Activated naive CD4-positive, alpha-beta T cell treated with Interleukin-2 at 50 U/mL for 16 hours (primary cell): ENCODE measurements at places on chromosomes 5 and 9.

DNA sequence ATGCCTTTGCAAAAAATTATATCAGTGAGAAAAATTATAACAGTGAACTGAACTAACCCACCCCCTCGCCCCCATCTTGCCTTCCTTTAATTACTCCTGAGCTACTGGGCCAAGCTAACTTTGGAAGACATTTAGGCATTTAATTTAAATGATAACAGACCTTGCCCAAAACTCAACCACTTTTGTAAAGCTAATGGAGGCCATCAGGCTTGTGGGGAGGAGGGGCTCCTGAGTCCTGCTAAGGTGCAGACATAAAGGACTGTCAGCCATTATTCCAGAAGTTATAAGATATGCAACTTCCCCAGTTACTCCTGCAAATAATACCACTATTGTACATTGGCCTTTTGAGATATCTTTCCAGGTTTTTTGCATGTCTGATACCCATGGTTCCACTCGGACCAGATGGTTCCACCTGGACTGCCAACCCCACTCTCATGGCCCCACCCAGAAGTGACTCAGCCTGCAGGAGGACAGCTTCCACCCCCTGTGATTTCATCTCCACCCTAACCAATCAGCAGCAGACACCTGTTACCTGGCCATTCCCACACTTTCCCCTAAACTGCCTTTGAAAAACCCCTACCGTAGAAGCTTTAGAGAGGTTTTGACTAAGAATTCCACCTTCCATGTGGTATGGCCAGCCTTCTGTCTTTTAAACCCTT lies 805.4 kb upstream of the CDH6 start:
- DNase-seq: no peak

GRCh38 chr5:39092581-39093351 lies 18.6 kb upstream of the RICTOR start:
- DNase-seq: no peak

DNA sequence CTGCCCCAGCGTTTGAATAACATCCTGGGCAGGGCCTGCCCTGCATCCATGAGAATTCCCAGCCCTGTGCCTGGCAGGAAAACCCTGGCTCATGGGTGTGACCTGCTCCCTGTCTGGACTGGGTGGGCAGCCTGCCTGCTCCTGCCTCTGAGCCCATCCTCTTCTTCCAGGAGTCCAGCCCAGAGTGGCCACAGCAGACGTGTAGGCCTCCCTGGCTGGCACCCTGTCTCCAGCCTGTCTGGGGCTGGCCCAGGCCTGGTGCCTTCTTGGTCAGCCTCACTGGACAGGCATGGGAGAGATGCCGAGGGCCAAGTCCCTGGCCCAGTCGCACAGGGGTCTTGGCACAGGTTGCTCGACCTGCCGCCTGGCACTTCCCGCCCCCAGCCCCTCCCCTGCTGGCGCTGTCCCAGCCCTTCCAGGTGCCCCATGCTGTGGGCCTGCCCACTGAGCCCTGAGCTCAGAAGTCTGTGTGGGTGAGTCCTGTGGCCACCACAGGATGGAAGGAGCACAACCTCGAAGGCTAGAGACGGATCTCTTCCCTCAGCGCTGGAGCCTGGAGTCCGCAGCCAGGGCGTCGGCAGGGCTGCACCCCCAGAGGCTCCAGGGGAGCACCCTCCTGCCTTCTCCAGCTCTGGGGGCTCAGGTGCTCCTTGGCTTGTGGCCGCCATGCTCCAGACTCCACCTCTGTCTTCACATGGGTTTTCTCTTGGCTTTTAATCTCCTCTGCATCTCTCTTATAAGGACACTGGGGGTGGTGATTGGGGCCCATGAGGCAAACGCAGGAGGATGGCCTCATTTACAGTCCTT lies 11.8 kb upstream of the COL5A1 start:
- DNase-seq: no peak

DNA sequence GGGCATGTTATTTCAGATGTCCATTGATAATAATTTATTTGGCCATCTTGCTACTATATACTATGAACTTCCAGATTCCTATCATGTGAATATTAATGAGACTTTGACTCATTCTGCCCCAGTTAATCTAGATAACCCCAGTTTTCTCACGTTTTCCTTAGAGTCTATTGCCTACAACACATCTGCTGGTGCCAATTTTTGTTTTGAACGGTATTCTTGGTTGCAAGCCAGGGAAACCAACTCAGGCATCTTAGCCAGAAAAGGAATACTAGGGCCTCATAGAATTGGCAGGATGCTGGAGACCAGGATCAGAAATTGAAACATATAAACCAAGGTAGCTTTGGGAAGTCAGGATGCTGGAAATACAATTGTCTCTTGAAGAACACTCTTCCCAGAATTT lies 28.0 kb upstream of the NPR3 start:
- DNase-seq: no peak

- DNase-seq: no peak
Measured at GRCh38 chr5:94314460-94315131, 303.8 kb downstream of the KIAA0825 start.

- DNase-seq: peak; percentile 87
Measured at GRCh38 chr9:137095664-137096517, 9.1 kb downstream of the MAN1B1 start.
